Stimulated activated CD4-positive, alpha-beta T cell treated with anti-CD3 and anti-CD28 coated beads, Interleukin-4, amount 100 ng/mL, for 24 hours (primary cell): ENCODE measurements at places on chromosomes 3 and 15.

DNA sequence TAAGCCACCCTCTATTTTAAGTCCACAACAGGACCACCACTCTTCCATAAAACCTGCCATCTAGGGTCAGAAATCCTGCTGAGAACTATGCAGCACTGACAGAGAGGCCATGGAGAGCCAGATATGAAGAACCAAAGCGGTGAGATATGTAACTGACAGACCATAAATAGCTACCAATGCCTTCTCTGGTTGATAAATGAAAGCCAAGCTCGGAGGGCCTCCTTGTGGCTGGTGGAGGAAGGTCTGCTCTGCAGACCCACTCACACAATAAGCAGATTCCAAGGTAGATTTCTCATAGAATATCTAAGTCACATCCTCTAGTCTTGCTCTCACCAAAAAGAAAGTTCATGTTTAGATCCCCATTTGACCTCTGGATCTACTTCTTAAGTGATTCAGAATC is 38.9 kb downstream of the RYK start:
- no peak for DNase-seq

GRCh38 chr15:77143616-77144015 is 72.7 kb upstream of the TSPAN3 start:
- no peak for DNase-seq

DNA sequence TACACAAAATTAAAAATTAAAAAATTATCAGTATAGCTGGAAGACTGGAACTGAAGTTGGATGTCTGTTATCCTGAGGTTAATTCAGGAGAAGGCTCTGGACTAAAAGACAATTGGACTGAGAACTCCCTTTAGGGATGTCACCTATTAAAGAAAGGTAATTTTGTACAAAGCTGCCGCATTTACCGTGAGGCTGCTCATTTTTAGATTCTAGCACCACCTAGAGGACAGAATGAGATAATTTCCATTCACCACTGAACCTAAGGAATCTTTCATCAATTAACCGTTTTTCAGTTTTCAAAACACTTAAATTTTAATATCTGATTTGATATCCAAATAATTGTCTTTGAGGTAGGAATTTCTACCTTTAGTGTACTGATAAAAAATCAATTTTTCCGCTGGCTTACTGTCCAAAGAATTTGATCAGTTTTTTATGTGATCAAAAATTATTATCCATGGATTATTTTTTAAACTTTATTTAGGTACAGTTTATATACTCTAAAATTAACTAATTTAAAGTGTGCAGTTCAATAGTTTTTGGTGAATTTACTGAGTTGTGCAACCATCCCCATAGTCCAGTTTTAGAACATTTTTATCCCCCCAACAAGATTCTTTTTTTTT is 106.7 kb upstream of the TNIK start:
- no peak for DNase-seq

DNA sequence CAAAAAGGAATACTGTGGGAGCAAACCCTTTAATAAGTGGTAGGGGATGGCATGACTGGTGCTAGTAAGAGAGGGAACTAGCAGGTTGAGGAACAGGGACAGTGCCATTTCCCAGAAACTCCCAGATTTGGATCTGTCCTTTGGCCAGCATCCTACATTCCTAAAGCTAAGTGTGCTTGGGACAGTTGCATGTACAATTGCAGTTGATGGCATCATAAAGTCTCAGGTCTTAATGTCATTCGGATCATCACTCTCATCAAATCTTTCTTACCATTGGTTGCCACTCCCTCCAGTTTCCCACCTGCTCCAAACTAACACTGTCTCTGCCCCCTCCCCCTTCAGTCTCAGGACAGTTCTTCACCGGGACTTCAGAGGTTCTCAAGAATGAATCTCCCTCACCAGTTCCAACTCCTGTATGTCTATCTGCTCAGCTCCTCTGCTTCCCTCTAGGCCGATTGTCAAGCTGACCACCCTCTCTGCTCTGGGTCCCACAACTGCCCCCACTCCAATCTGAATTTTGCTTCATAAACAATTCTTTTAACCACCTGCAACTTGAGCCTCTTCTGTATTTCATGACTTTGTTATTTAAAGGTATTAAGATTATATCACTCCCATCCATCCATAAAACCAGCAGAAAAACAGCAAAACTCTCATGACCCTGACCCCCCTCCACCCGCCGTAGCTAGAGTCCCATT is 260.8 kb downstream of the CGGBP1 start:
- no peak for DNase-seq

- no peak for DNase-seq
Observed at GRCh38 chr3:188868803-188869202, 303.0 kb upstream of the TPRG1 start.

- DNase-seq = no peak
Observed at GRCh38 chr3:68936856-68937255, 4.5 kb upstream of the TAFA4 start.

GRCh38 chr3:99484871-99485270 is 153.5 kb upstream of the COL8A1 start:
- DNase-seq = no peak

DNA sequence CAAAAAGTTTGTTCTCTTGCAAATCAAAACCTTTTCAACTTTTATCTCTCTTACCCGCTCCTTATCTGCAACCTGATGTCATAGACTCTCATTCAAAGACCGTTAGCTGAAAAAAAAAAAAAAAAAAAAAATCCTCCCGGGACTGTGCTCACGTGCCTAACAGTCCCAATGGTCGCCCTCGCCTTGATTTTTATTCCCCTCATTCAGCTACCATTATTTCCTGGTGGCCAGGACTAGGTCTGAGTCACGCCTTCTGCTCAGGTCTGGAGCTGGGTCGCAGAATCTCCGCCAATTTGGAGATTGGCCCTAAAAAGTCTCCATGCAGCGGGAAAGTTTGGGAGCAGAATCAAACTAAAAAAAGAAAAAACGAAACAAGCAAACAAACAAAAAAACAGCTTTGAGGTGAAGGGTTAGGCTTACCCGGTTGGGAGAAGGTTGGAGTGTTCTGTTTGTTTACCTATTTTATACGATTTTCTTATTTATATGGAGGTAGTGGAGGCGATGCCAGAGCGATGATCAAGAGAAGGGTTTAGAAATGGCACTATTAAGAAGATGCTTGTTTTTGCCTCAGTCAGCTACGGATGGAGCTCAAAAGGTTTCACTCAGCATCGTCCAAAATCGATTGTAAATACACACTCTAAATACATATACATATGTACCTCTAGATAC is 51.1 kb downstream of the ZIC4 start:
- no peak for DNase-seq

GRCh38 chr3:127555108-127555507 is 35.4 kb downstream of the TPRA1 start:
- DNase-seq = no peak

DNA sequence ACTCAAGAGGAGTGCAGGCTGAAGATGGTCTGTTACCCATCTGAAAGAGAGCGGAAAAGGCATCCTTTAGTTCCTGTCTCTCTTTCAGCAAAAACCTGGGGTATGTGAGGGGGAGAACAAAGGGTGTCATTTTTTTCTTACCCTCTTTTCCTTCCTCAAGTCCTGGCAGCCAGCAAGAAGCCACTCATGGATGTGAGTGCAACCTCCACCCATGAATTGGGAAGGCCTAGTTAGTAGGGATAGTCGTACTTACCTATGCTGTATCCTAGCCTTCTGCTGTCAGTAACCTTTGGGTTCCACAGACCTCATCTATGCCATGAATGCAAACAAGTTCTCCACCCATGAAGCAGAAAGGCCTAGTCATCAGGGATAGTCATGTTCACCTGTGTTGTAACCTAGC is 472.8 kb downstream of the ZIC1 start:
- DNase-seq = no peak

GRCh38 chr3:57727106-57727505 is 29.0 kb upstream of the SLMAP start:
- DNase-seq = no peak

- DNase-seq = no peak
Observed at GRCh38 chr15:74011610-74012009, 17.1 kb downstream of the PML start.

DNA sequence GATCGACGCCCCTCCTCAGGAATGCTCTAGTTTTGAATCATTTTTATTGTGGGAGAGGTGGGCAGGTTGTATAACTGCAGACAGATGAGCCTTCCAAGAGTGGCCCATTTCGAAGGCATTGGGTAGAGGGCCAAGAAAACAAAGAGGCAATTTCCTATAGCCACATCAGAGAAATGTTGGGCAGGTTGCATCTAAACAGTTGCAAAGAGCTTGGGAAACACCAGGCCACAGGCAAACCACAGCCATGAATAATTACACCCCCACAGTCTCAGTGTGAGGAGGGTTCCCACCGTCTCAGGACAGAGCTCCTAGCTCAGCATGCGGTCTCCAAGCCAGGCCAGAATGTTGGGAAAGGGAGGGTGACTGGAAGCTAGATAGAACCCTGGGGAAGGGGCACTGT is 257.3 kb downstream of the ABHD5 start:
- DNase-seq = no peak

GRCh38 chr3:73451301-73451944 is 173.3 kb downstream of the PDZRN3 start:
- no peak for DNase-seq

- DNase-seq = no peak
Observed at GRCh38 chr3:14823393-14823792, 4.6 kb downstream of the FGD5 start.

DNA sequence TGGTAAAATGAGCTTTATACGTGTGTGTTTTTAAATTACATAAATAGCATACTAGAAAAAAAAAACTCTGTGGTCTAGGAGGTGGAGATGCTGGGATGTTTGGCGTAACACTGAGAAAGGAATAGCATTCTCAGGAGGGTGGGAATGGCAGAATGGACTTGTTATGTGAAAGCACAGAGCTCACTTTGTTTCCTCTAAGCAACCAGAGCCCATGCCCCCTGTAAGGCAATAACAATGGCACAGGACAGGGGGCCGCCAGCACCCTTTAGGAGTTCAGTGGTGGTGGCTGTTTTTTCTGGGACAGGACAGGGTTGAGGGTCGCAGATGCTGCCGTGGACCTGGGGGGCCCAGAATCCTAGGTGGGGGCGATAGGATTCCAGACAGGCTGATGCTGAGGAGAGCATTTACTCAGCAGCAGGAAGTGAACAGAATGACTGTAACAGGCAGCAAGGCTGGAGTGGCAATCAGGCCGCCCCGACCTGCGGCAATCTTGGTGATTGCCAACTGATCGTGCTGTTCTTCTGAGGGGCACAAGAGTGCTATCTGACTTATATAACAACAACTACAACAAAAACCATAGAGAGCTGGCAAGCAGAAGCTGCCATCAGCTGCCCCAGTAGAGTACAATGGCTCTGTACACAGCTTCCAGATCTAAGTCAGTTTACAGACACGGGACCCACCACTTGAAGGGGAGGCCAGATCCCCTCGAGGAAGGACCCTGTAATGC is 160.4 kb downstream of the UACA start:
- DNase-seq = no peak

DNA sequence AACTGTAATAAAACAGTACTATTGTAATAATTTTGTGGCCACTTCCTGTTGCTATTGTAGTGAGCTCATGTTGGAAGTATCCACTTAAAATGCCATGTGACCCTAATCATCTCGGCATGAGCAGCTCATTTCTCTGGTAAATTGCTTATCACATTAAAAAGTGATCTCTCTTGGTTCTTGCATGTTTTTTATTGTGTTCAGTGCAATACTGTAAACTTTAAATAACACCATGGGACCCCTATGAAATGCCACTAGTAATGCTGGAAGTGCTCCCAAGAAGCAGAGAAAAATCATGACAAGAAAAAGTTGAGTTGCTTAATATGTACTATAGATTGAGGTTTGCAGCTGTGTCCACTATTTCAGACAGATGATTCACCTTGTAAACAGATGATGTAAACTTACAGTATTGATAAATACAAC is 45.6 kb downstream of the NMD3 start:
- DNase-seq = no peak

- DNase-seq = no peak
Observed at GRCh38 chr3:42850263-42850662, 25.4 kb downstream of the CYP8B1 start.

- no peak for DNase-seq
Observed at GRCh38 chr3:71591101-71591500, 7.6 kb upstream of the FOXP1 start.

- DNase-seq = no peak
Observed at GRCh38 chr15:92970656-92971055, 70.5 kb downstream of the CHD2 start.

GRCh38 chr3:153163393-153163724 is 1.3 kb downstream of the RAP2B start:
- no peak for DNase-seq

DNA sequence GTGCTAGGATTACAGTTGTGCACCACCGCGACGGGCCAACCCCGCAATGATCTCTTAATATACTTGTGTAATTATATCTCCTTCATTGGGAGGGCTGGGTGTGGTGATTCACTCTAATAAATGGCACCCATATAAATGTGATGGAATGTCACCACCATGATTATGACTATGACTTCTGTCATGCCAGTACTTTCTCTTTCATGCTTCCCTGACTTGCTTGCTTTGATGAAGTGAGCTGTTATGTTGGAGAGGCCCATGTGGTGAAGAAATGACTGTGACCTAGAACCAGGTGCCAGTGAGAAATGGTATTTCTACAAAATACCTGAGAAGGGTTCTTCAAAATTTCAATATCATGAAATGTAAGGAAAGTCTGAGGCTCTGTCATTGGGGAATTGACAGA is 24.4 kb upstream of the TP63 start:
- no peak for DNase-seq

DNA sequence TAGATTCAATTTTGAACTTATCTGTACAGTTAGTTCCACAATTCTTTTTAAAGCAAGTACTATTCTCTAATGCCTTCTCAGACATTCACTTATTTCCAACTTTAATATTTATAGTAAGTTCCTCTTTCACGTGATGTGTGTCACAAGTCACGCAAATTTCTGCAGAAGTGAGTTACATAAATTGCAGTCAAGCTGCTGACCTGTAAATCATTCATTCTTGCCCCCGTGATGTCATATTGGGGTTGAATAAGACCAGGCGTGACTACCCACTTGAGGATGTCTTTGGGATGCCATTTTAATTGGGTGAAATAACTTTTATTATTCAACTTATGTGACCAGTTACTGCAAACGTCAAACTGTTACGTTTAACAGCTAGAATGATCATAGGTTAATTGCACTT is 15.1 kb downstream of the PPARG start:
- no peak for DNase-seq

GRCh38 chr15:52804526-52805081 is 14.5 kb upstream of the ONECUT1 start:
- no peak for DNase-seq

GRCh38 chr3:114221165-114221880 is 16.1 kb downstream of the ZNF80 start:
- peak; percentile 66 for DNase-seq

DNA sequence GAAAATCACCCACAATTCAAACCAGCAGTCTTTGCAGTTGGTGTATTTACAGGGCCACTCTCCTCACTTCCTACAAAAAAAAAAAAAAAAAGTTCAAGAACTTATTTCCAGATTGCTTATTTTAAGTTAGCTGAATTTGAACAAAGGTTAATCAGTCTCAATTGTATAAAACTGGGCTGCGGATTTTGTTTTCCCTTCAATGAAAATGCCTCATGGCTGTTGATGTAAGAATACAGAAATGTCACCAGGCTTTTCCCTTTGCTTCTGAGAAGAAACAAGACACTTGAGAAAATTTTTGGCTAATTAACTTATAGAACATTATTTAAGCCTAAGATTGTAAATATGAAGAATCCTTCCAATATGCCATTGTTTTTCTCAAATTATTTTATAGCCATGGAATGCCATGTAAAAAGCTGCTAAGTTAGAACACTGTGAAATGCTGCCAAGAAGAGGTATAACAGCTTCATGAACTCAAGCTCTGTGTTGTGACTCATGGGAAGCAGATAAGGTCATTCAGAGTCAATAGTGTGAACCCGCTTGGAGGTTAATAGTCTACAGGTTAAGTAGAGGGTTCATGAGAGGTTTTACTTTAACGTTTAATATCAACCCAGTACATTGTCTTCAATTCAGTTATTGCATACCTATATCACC is 84.3 kb upstream of the ABI3BP start:
- no peak for DNase-seq
